Activated T-helper 2 cell treated with anti-CD3 and anti-CD28 coated beads, Interferon-gamma antibody, Interleukin-2, Interleukin-4, amounts not matched to agents 10 μg/mL and 5 μg/mL and 100 μg/mL, durations not matched to agents 14 hours and 24 hours and 36 hours (primary cell): ENCODE measurements at places on chromosomes 6 and 20.

DNA sequence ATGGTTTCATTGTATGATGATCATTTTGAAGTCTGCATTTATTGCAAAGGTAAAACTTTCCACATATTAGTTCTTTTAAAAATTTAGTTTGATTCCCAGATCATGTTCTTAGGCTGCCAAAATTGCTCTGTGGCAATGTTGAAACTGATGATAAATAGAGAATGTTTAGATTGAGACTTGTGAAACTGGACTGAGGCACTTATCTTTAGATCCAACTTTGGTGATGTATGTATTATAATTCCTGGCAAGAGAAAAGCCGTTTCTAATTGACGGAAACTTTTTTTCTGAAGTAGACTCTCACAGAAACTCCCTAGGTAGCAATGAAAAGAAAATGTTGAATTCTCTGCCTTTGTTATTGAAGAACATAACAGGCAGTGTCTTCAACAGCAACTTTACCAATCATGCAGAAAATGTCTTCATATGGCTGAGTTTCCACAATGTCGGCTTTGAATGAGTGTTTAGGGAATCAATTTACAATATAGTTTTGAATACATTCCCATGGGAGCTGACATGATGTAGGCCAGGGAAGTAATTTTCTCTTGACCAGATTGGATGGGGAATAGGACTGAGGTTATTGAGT lies 456.2 kb downstream of the CD109 start:
- no peak for DNase-seq
- H3K27ac ChIP-seq: no peak overlapping the region
- no peaks in the 10 kb centered on the region for H3K36me3 ChIP-seq
- no peak overlapping the region for H3K4me3 ChIP-seq
- H3K27me3 ChIP-seq: no peaks in the 10 kb centered on the region

GRCh38 chr6:158715330-158716311 lies 65.8 kb downstream of the SYTL3 start:
- H3K4me1 ChIP-seq: peaks cover 63% of the 10 kb centered on the region
- H3K4me3 ChIP-seq: no peak overlapping the region
- peaks cover 89% of the 10 kb centered on the region for H3K36me3 ChIP-seq

DNA sequence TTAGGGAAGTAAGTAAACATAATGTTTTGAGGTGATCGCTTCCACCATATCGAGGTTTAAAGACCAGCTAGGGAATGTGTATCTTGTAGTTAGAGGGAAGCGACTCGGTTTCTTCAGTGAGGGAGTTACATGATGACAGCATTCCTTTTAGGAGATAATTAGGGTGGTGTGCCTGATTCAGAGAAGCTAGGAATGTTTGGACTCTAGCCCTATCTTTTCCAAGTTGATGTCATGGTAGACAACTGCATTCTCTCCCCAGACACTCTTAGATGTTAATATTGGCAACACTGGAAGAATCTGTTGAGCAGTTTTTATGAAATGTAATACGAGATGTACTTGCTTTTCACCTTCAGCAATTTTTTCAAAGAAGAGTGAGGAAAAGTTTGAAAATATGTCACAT lies 12.9 kb upstream of the HIVEP1 start:
- no peak overlapping the region for H3K27ac ChIP-seq
- H3K27me3 ChIP-seq: no peaks in the 10 kb centered on the region
- no peaks in the 10 kb centered on the region for H3K36me3 ChIP-seq
- peaks cover 27% of the 10 kb centered on the region for H3K4me1 ChIP-seq
- DNase-seq: no peak

DNA sequence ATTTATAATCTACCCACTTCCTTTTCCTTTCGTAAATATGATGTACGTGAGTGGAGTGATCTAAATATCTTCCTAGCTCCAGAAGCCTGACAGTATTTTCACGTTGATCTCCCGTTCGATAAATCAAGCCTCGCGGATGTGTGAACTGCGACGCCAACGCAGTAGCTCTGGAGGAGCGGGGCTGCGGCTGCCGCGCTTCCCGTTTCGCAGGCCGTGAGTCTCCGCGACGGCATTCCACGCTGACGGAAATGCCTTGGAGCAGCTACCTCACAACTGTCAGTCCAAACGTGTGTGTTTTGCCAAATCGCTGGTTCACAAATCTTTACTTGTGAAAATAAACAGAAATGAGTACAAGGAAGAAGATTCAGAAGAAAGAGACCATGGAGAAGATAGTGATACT lies 41.2 kb downstream of the BTBD3 start:
- no peak for DNase-seq
- H3K36me3 ChIP-seq: no peaks in the 10 kb centered on the region
- no peak overlapping the region for H3K27ac ChIP-seq
- H3K4me3 ChIP-seq: no peak overlapping the region
- H3K4me1 ChIP-seq: no peaks in the 10 kb centered on the region

DNA sequence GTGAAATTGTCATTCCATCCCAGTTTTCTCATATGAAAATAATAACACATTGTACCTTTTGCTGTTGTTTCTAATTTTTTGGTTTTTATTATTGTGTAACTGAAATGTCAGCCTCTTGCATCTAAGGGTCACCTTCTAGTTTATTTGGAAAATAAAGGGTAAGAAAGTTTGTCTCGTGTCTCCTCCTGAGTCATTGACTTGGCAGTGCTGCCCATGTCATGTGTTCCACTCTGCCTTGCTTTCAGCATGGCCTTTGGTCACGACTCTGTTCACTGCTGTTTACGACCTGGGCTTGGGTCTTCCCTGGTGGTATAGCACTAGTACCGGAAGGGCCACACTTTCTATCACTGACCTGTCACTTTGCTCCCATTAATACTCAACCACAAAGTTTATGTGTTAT lies 171.4 kb upstream of the RSPO3 start:
- H3K27ac ChIP-seq: no peak overlapping the region
- no peaks in the 10 kb centered on the region for H3K36me3 ChIP-seq
- H3K4me1 ChIP-seq: no peaks in the 10 kb centered on the region
- no peak overlapping the region for H3K4me3 ChIP-seq
- no peak for DNase-seq

DNA sequence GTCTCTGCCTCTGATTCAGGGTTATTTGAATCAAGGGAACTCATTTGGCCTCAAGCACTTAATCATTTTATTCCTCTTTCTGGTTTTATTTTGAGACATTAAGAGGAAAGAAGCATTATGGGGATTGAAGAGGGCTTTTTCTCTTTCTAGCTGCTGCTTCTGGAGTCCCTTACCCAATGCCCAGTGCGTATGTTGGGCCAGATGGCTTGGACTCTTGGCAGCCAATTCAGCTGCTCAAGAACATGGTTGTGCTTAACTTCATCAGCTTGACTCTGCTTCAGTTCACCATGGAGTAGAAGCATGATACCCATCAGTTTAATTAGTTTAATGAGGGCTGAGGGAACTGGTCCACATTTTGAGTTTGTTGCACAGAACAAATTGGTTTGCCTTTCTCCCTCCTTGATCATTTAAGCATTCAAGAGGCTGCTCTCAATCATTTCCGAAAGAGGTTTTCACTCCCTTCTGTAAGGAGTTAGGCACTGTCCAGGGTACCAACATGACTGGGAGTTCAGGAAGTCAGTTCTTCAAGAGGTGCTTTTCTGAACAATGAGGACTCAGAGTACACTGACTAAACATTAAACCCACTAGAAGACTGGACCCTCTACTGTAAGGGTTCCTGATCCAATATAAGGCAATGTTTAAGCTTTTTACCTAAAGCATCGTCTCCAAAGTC lies 14.6 kb downstream of the PDYN start:
- H3K4me3 ChIP-seq: no peak overlapping the region
- DNase-seq: no peak
- no peak overlapping the region for H3K27ac ChIP-seq
- H3K4me1 ChIP-seq: no peaks in the 10 kb centered on the region

- no peaks in the 10 kb centered on the region for H3K27me3 ChIP-seq
- H3K36me3 ChIP-seq: peaks cover 58% of the 10 kb centered on the region
- H3K27ac ChIP-seq: no peak overlapping the region
- no peak for DNase-seq
These were observed 69.8 kb upstream of the GNRH2 start for GRCh38 chr20:2973574-2973973.
